ENCODE measurements at places on chromosomes 2 and 18.

- DNase-seq = peak; percentile 32
Measured at GRCh38 chr2:16817305-16818202, 151.9 kb upstream of the CYRIA start.

DNA sequence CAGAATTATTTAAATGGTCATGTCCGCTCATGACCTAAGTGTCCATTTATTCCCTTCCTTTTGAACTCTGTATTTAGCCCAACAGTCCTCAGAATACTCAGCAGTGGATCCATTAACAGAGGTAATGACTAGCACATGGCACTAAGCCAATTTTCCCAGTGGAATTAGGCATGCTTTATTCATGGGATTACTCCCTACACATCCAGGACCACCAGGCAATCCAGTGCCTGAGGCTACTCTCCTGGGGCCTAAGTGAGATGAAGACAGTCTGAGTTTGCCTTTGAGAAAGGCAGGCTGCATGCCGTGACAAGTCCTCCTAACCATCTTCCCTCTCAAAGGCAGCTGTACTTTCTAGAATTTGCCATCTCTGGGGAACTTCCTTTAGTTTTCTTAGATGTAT is 128.6 kb downstream of the SPOPL start:
- DNase-seq = no peak

- DNase-seq = no peak
Measured at GRCh38 chr2:5885451-5886173, 193.4 kb downstream of the SOX11 start.

DNA sequence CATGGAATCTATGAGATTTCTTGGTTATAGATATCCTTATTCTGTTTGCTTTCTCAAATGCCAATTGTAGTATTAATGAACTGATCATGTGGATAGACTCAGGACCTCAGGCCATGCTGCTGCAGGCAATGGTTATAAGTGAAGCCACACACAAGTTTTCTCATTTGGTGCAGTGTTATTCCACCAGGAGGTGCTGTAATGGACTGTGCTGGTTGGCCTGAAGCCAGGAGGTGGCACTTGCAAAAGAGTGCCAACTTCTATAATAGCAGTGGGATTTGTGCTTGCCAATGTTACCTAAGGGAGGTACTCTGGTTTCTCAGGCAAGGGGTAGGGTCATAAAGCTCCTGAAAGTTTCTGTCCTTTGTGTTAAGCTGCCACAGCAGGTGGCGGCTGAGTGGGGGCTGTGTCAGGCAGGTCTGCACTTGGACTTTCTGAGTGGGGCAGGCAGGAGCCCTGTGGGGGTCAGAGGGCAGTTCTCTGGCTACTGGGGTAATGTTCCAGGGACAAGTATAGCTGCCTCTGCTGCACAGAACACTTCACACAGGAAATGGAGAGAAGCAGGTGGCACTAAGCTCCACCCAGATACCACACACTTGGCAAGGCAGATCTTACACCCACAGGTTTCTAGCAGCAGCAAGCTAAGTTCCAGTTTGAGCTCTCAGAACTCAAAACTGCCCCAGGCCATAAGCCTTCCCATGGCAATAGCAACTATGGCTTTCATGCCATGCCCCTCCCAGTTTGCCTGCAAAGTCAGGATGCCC is 352.6 kb upstream of the CWC22 start:
- no peak for DNase-seq

DNA sequence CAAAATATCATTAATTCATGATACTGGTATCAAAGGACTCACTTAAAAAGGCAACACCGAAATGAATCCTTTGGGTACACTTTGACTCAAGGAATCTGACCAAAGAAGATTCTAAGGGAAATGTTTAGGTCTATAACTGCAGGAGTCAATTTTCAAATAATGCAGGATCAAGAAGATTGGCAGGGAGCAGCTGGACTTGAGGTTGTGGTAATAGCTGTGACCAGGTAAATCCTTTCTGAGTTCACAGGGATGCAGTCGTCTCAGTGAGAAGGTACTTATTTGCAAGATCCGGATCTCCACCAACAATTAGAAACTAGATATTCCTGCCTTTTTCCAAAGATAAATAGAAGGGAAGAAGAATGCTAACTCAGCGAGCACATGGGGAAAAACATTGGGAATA is 96.9 kb downstream of the SCN9A start:
- no peak for DNase-seq

- DNase-seq = no peak
Measured at GRCh38 chr2:154392256-154392655, 306.2 kb upstream of the KCNJ3 start.

GRCh38 chr2:160229591-160229990 is 29.5 kb upstream of the ITGB6 start:
- DNase-seq = no peak

- DNase-seq = no peak
Measured at GRCh38 chr2:235749121-235749770, 255.4 kb downstream of the AGAP1 start.

GRCh38 chr2:187549193-187549592 is 5.0 kb downstream of the TFPI start:
- DNase-seq = no peak

GRCh38 chr2:234130777-234131181 is 80.3 kb downstream of the SPP2 start:
- DNase-seq = no peak

GRCh38 chr2:10740226-10740625 is 18.8 kb downstream of the ATP6V1C2 start:
- no peak for DNase-seq

GRCh38 chr18:69866212-69866611 is 81.5 kb downstream of the CD226 start:
- no peak for DNase-seq

DNA sequence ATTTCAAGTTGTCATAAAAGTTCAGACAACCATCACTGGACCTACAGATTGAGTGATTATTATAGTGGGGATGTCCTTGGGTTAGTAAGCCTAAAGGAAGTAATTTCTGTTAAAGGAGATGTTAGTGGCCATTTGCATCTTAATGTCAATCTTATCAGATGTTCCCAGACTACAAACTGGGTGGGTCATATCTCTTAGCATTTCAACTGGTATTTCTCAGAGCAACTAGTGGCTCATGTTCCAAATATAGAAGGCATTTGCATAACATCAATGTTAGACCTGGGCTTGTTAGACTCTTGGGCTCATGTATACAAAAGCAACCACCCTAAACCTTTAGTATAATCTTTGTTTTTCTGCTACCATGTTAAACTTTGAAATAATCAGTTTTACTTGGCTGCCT is 17.9 kb downstream of the PLEKHA3 start:
- DNase-seq = no peak

- no peak for DNase-seq
Measured at GRCh38 chr2:26950246-26950645, 20.2 kb upstream of the MAPRE3 start.

DNA sequence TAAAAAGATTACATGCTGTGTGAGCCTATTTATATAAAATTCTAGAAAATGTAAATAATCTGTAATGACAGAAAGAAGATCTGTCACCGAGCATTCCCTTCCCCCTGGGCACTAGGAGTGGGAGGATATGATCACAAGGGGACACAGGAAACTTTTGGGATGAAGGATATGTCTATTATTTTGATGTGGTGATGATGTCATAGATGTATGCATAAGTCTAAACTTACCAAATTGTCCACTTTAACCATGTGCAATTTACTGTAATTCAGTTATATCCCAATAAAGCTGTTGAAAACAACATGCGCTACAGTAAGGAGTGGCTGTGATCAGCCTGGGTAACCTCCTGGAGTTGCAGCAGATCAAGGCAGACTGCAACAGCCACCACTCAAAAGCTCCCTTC is 148.9 kb downstream of the ZBTB7C start:
- no peak for DNase-seq

DNA sequence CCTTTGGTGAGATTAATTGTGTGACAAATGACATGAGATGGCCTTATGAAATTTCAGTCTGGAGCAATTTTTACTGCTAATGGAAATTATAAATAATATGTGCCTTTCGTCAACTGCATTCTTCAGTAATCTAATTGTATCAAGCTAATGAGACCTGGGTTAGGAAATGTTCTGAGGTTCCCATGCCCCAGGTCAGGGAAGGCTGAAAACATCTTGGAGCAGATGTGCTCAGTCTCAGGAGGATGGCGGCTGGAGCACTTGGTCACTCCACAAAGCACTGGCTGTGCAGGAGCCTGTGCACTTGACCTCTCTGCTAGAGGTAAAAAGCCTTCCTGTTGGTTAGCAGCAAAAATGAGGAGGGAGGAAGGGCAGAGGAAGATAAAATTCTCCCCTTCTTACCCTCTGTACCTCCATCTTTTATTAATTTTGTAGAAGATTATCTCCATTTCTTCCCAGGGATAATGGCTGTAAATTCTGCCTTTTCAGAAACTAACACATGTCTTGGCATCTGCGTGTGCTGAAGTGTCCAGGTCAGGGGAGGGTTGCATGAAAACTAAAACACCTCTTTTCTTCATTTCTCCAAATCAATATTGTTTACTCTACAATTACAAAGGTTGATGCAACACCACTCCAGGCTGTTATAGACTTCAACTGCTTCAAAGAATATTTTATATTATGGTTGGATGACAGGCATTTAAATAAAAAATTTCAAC is 1606.4 kb upstream of the ACVR2A start:
- no peak for DNase-seq
